ENCODE measurements at places on chromosomes 4 and X.

GRCh38 chr4:16187455-16187854, 38.8 kb downstream of the TAPT1 start:
- no peak for DNase-seq

DNA sequence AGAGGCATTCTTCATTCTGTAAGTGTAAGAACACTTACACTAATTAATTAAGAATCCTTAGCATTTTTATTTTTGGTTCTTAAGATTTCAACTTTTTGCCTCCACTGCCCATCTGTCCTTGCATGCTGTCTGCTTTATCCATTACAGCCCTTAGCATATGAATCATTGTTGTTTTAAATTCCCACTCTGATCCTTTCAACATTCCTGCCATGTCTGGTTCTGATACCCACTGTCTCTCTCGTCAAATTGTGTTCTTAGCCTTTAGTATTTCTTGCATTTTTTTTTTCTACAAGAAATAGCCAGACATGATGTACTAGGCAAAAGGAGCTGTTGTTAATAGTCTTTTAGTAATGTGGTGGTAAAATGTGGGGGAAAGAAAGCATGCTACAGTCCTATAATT, 1360.0 kb downstream of the TECRL start:
- no peak for DNase-seq

DNA sequence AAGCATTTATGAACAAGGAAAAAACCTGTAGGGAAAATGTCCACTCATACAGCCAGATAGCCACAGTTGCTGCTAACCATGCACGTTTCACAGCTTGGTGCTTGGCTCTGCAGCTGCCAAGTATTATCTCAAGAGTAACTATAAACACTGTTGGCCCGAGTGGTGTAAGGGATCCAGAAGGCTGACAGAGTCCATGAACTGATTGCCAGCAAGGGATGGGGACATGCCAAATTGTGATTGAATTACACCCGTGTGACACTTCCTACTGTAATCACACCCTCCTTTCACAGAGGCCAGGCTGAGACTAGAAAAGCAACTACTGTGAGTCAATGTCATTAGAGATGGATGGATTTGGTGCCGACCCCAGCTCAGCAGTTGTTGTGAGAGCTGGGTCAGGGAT, 223.9 kb upstream of the ANKRD50 start:
- DNase-seq = no peak

- DNase-seq = no peak
Measured at GRCh38 chr4:61860376-61860775, 660.2 kb downstream of the ADGRL3 start.

DNA sequence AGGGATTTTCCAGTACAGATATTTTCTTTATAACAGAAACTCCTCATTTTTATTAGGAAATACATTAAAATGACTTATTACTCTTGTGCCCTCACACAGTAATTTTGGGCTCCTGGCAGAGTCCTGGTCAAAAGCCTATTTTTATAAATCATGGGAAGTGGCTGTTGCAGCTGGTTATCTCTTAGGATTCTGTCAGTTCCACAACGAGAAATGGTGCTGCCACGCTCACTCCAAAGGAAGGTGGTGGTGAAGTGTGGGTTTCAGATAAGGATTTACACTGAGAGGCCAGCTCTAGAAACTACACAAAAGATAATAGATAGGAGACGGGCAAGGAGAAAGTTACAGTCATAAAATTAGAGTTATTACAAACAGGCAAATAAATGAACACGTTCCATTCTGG, 159.2 kb upstream of the FAM241A start:
- no peak for DNase-seq

- DNase-seq = no peak
Measured at GRCh38 chrX:125203737-125204578, 115.7 kb upstream of the TEX13C start.

DNA sequence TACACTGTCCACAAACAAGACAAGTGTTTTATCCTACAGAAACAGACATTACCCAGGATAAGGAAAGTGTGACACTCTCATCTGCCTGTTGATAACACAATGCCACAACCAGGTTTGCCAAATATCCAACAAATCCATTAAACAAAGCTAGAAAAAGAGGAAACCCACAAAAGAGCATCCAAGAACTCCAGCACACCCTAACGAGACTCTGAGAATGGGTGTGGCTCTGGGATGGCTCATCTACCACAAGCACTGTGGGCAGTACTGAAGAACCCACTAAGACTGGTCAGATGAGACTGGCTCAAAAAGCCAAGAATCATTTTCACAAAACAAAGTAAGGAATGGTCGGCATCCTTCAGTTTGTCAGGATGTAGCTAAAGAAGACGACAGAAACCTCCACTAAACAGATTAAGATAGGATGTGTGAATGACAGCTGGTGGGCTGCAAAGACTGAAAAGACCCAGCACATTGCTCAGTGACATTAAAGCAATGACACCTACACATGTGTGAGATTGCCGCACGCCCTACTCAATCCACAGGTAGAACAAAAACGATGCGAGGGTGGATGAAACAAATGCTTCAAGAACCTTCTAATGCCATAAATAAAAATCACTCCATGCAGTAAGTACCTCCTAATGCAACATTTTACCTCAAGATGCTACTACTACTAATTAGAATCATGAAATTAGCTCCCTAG, 14.7 kb downstream of the ATP8A1 start:
- DNase-seq = no peak

GRCh38 chr4:151905197-151905596, 144.4 kb upstream of the GATB start:
- DNase-seq = no peak

GRCh38 chrX:12548746-12549145, 242.5 kb upstream of the PRPS2 start:
- no peak for DNase-seq

DNA sequence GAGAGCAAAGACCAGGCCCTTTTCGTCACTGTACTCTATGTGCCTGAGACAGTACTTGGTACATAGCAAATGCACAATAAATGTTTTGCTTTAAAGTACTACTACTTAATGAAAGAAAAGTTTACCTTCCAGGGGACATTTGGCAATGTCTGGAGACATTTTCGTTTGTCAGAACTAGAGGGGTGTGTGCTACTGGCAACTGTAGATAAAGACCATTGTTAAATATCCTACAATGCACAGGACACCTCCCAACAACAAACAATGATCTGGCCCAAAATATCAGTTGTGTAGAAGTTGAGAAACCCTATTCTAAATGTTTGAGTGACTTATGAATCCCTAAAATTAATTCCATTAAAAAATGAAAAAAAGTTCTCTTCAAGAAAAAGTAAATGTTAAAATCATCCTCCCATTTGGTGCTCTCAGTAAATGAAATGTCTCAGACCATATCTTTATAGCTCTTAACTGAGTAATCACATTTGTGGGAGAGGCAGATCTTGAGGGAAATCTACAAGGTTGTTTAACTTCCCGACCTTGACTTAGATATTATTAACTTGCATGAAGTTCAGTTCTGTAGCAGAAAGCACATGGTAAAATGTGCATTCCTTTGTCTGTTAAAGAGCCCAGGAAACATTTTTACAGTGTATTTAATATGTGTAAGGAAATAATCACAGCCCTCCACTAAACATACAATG, 18.5 kb downstream of the EGFL6 start:
- DNase-seq = no peak

- DNase-seq = no peak
Measured at GRCh38 chr4:42547805-42548204, 109.1 kb downstream of the ATP8A1 start.

- DNase-seq = no peak
Measured at GRCh38 chr4:97590266-97590665, 553.0 kb downstream of the STPG2 start.

GRCh38 chr4:141347684-141348083, 127.0 kb downstream of the ZNF330 start:
- no peak for DNase-seq

DNA sequence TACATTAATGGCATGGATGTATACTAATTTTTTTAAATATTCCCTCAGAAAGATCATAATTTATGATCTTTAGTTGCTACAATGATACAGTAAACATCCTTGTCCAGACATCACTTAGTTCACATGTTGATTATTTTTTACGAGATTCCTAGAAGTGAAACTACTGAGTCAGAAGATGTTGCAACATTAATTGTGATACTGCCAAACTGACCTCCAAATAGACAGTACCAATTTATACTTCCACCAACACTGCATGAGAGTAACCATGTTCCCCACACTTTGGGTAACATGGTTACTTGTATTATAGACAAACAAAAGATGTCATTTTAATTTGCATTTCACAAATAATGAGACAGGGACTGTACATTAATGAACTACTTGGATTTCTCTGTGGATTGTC, 19.6 kb downstream of the RCHY1 start:
- no peak for DNase-seq

DNA sequence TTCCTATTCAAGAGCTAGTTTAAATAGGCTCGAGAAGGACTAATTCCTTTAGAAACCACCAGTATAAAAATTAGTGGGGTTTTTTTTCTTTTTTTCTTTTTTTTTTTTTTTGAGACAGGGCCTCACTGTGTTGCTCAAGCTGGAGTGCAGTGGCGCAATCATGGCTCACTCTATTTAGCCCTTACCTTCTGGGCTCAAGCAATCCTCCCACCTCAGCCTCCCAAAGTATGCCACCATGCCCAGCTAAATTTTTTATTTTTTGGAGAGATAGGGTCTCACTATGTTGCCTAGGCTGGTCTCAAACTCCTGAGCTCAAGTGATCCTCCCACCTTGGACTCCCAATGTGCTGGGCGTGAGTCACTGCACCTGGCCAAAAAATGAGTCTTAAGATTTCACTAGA, 52.8 kb downstream of the APOO start:
- no peak for DNase-seq

GRCh38 chrX:140157143-140157542, 191.8 kb upstream of the CXorf66 start:
- DNase-seq = no peak

- DNase-seq = no peak
Measured at GRCh38 chrX:9072281-9072680, 38.4 kb upstream of the FAM9B start.

- DNase-seq = no peak
Measured at GRCh38 chr4:31051151-31051550, 331.0 kb downstream of the PCDH7 start.
